ENCODE measurements at places on chromosomes 13 and 19.
A peak's percentile ranks its signal among the peaks of the same experiment; 100 is the strongest.

DNA sequence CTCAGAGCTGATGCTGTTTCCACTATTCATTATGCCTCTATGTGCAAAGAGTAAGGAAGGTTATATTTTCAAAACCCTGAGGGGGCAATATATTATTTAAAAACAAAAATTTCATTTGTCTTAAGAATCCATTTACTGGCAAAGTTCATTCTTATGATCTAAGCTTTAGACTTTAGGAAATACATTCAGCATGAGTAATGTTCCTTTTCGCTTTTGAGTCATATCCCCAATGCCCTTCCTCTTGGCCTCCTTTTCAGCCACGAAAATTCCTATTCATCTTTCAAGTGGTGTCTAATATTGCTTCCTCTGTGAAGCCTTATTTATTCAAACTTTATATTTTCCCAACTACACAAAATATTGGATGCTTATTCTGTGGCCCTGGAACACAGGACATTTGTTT is 1317.0 kb downstream of the PCDH9 start:
- no peak for DNase-seq

DNA sequence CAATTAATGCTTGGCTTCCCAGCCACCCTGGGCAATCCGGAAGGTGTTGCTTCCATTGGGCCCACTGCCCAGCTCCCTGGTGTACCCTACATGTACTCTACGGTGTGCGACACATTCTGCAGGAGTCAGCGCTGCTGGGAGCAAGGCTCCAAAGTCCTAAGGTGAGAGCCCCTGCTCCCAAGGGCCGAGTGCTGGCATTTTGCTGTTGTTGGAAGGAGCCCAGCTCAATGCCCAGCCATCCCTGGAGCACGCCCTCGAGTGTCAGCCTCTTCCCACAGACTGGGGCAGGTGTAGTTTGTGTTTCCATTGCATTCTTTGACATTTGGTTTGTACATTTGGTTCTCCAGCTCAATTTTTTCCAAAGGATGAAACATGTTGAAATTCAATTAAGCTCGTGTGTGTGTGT is 64.6 kb downstream of the GGACT start:
- no peak for DNase-seq

- DNase-seq = no peak
Observed at GRCh38 chr19:30326393-30326710, 45.8 kb upstream of the ZNF536 start.

- no peak for DNase-seq
Observed at GRCh38 chr19:5877427-5877826, 7.1 kb upstream of the FUT5 start.

GRCh38 chr19:17721111-17721628 is 1.9 kb downstream of the MAP1S start:
- DNase-seq = no peak

GRCh38 chr13:31160857-31161556 is 697 bp downstream of the HSPH1 start:
- DNase-seq = no peak

- no peak for DNase-seq
Observed at GRCh38 chr13:36058116-36058515, 73.1 kb downstream of the DCLK1 start.

- DNase-seq = no peak
Observed at GRCh38 chr13:51000061-51000460, 90.5 kb downstream of the RNASEH2B start.

GRCh38 chr13:72599178-72599743 is 128.2 kb downstream of the MZT1 start:
- DNase-seq = no peak

GRCh38 chr19:850979-851335 is 1.1 kb upstream of the ELANE start:
- no peak for DNase-seq

DNA sequence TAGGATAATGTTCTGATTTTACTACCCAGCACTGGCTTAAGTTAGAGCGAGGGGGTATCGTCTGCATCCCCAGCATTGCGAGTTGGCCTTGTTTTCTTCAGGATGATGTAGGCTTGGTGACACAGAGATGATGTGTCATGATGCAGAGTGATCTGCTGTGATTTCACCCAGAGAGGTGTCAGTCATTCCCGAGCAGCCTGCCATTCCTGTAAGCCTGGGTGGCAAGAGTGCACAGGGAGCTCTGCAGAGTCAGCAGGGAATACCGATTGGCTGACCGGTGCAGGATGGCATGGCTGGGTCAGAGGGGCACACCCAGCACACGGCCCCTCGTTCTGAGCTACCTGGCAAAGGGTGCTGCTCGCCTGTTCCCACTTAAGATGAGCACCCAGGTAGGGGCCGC is 15.8 kb upstream of the GJB6 start:
- DNase-seq = no peak

DNA sequence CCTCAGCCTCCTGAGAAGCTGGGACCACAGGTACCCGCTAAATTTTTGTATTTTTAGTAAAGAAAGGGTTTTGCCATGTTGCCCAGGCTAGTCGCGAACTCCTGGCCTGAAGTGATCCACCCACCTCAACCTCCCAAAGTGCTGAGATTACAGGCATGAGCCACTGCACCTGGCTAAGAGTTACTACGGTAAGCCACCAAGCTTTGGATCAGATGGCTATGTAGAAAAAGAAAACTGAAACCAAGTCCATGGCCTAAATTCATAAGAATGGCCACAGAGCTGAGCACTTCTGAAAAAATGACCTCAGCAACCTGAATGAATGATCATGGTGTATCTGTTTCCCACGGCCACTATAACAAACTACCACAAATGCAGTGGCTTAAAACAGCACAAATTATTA is 9.4 kb downstream of the OPA3 start:
- DNase-seq = no peak

DNA sequence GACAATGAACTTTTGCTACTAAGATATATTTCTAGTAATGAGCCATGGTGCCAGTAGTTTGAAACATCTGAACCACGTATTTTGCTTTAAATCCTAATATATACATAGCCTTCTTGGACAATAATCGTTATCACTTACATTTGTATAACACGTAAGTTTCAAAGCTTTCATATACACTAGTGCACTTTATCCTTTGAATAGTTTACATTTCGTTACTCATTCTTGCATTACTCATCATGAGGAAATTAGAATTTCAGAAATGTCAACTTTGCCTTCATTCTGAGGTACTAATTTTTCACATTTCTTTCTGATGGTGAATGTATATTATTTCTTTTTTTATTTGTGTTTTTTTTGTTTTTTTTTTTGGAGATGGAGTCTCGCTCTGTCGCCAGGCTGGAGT is 5.8 kb downstream of the KBTBD7 start:
- DNase-seq = no peak

GRCh38 chr13:112795277-112795676 is 105.4 kb downstream of the ATP11A start:
- DNase-seq = no peak

DNA sequence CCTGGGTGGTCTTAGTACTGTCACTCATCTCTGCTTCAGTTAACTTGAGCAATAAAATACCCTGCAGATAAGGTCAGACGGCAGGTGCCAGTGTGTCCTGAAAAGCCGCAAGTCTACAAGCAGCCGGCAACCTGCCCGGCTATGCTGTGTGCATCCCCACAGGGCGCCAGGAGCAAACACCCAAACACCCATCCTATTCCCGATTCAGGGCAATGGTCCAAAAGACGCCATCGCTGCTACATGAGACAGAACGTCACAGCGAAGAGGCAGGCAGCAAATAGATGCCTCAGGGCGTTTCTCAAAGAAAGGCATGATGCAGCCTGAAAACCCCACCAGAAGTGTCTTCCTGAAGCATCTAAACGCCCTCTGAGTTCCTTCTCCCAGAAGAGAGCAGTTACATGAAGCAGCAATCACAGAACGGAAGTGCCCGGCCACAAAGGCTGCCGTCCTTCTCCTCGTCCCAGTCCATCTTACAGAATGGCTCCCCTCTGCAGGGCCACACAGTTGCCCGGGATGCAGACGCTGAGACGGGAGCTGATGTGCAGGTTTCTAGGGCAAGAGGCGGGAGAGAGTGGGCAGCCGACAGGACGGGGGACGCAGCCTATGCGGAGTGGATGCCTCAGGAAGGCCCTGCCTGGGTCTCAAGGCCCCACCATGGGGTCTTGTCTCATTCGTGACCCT is 35.1 kb downstream of the RASA3 start:
- DNase-seq = no peak

DNA sequence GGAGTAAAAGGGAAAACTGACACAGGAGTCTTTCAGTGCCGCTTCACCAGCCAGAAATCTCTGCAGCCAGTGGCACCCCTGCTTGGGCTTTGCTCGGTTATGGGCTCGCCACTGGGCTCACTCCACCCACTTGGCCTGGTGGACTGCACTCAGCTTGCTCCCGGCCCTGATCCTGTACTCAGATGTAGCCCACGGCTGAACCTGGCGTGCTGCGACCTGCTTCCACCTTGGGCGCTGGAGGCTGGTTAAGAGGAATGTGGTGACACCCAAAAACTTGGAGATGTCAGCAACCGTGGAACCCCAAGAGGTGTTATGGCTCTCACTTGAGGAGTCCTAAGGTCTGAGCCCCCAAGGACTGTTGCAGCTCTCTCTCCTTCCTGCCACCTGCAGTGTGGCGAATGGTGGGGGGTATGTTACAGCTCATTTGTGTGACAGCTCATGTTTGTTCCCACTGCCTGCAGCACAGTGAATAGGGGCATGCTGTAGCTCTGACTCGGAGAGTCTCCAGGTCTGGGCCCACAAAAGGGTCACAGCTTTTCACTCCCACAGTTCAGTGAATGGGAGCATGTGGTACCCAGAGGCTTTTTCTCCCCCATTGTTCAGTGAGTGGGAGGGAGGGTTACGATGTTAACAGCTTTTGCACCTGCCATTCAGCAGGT is 1124.5 kb upstream of the ATXN8OS start:
- DNase-seq = no peak

- DNase-seq = peak; percentile 80
Observed at GRCh38 chr19:16382775-16383543, 58.3 kb downstream of the KLF2 start.

GRCh38 chr13:100139817-100140216 is 50.9 kb downstream of the PCCA start:
- no peak for DNase-seq

DNA sequence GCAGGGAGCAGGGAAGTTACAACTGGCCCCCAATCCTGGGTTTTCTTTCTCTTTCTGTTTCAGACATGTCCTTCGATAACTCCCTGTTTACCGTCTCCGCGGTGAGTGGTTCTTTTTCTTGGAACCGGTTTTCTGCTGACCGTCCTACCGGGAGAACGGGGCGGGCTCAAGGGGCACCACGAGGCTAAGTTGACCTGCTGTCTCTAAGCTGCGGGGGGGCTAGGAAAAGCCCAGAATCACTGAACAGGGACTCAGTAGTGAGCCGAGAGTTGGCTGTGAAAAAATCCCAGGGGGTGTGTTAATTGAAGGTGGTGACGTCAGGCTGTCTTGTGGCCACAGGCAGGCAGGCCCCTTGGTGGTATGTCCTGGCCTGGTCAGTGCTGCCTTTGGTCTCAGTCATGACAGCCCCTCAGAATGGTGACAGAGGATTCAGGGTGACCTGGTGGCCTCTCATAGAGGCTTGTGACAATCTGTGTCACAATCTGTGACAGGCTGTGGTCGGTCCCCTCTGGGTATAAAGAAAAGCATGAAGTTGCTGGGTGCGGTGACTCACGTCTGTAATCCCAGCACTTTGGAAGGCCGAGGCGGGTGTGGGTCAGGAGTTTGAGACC is 8.1 kb upstream of the CARM1 start:
- no peak for DNase-seq

DNA sequence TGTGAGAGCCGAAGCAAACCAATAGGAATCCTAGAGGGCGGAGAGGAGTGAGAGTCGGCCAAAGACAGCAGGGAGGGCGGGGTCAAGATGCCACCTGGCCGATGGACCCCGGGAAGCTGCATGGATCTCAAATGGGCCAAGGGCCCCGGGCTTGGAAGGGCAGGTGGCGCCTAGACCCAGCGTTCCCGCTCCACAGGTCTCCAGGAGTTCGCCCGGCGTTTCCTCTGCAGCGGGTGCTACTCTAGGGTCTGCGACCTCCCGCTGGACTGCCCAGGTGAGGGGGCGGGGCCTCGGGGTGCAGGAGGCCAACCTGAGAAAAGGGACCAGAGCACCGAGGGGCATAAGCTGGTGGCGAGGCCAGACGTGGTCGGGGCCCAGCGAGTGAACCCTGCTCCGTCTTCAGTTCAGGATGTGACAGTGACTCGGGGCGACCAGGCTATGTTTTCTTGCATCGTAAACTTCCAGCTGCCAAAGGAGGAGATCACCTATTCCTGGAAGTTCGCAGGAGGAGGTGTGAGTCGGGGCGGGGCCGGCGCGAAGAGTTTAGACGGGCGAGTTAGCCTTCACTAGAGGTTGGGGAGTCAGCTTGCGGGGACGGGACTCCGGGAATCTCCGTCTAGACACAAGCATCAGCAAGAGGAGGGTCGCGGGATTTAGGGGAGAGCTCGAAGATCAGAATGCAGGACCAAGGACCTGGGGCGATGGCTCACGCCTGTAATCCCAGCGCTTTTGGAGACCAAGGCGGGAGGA is 9.9 kb downstream of the SPACA6 start:
- no peak for DNase-seq

DNA sequence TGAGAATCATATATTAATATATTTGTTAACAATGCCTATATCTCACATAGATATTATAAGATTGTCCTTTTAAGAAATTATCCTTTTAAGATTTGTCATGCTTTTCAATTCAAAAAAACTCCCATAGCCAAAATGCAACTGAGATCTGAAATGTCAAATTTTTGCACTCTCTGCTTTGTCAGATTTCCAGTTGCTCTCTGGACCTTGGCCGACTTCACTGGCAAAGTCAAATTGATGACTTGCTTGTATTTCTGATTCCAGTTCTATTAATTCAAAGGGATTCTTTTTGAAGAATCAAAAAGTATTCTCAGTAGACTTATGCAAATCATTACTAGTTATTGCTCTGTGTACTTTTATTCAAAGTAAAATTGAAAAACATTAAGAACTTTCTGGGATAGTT is 101.2 kb upstream of the SCEL start:
- DNase-seq = no peak

GRCh38 chr13:79439275-79439674 is 33.2 kb upstream of the RBM26 start:
- no peak for DNase-seq

DNA sequence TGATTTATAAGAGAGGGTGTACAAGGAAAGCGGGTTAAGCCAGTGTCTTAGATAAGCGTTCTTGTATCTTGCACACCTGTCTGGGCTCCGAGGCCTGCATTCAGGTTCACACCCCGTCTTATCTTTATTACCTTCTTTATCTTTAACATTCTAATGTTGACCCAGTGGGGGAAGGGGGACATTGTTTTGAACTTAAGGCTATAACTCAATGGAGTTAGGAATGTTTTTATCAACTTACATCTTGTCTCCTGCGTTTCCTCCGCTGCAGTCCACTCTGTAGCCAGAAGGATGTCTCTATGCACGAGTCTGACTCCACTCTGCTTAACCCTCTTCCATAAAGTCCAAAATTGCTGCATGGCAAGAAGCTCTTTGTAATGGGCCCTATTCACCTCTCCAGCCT is 71.2 kb downstream of the FGF9 start:
- no peak for DNase-seq
